Bone marrow (tissue), 2 donors: ENCODE measurements at places on chromosomes 6 and 20.

GRCh38 chr6:240151-240550, 52.1 kb upstream of the DUSP22 start:
- no peak for DNase-seq

GRCh38 chr20:58141971-58142842, 86.2 kb downstream of the ANKRD60 start:
- DNase-seq: no peak

GRCh38 chr20:19205981-19206396, 6.5 kb upstream of the SLC24A3 start:
- DNase-seq: peak; percentile 22

GRCh38 chr6:38591439-38591838, 48.3 kb downstream of the BTBD9 start:
- no peak for DNase-seq

- peak; percentile 43 for DNase-seq
Observed at GRCh38 chr6:149031859-149032598, 285.2 kb downstream of the UST start.

- no peak for DNase-seq
Observed at GRCh38 chr6:4327841-4328240, 192.5 kb upstream of the ECI2 start.

DNA sequence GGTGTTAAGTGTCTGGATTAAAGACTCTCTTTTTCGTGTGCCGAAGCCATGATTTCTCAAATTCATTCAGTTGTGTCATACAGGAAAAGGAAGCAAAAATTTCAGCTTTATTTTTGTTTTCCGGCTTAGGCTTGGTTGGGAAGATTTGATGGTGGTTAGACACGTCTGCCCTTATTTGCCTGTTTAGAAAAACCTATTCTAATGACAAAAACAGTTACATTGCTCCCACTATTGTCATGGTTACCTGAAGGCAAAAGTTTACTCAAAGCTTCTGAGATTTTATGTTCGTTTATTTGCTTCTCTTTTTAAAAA, 982 bp downstream of the DNAJC5 start:
- no peak for DNase-seq

DNA sequence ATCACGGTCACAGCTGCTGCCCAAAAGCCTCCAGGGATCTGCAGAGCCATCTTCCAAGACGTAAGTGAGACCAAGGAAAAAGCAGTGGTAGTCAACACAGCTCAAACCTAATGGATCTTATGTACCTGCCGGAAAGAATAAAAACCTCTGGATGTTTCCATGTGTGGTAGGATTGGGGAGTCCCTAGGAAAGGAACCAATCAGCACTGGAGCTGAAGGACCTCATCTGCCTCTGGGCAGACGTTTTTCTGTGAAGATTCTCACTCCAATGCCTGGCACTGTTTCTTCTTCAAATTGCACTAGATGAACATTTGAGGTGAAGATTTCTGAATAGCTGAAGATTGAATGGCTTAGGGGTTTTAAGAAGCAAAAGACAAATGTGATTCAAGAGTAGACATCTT, at the start of gene HLA-DQB2:
TSS of gene HLA-DQB2 (minus strand) at position 112 of the 400 bp plus-strand sequence. CDS start at position 50, 62 bp downstream.
- no peak for DNase-seq

- no peak for DNase-seq
Observed at GRCh38 chr20:59611286-59611685, 6.9 kb downstream of the PHACTR3 start.

- no peak for DNase-seq
Observed at GRCh38 chr6:111657146-111657545, 51.5 kb upstream of the TRAF3IP2 start.

DNA sequence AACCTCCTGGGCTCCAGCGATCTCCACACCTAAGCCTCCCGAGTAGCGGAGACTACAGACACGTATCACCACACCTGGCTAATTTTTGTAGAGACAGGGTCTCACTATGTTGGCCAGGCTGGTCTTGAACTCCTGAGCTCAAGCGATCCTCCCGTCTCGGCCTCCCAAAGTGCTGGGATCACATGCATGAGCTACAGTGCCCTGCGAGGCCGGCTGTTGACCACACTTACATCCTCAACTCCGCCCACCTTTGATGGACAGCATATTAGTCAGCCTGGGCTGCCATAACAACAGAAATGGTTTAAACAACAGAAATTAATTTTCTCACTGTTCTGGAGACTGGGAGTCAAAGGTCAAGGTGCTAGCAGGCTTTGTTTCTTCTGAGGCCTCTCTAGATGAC, 107.7 kb downstream of the JPH2 start:
- no peak for DNase-seq

GRCh38 chr6:146984251-146984924, 219.8 kb upstream of the STXBP5 start:
- DNase-seq: no peak

- DNase-seq: no peak
Observed at GRCh38 chr6:150531957-150532356, 67.7 kb upstream of the PLEKHG1 start.

DNA sequence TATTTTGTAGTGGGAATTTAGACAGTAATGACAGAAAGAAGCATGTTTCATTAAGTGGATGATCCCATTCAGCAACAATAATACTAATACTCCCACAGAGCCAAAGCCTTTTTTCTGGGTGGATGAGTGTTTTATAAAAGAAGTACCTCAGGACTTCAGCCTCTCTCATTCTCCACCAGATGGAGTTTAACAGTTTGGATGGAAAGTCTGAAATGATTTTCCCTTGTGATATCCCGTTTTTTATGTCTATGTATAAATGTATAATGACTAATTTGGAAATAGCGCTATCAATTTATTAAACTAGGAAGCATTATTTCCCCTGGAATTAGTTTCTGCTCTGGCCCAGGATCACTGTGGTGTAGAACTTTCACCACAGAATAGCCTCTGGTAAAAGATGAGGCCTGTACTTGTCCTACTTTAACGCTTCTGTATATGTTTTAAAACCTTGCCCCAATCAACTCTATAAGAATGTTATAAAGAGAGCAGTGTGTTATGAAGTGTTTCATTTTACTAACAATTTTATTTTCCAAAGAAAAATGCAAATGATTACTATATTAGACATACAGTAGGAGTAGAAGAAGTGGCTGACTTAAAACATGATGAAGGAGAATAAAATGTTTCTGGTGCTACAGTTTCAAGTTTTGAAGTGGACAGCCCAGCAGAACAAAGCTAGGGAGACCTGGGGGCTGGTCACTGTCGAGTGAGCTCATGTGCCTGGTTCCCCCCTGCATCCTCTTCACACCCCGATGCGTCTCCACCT, 135.6 kb downstream of the HIVEP1 start:
- no peak for DNase-seq

GRCh38 chr6:131950767-131951575, at the start of gene CCN2:
TSS of gene CCN2 (minus strand) at chr6:131951372. CDS start at chr6:131951172, 200 bp downstream.
- no peak for DNase-seq

GRCh38 chr6:14818422-14818884, 427.4 kb upstream of the JARID2 start:
- no peak for DNase-seq

- DNase-seq: no peak
Observed at GRCh38 chr20:14838663-14839628, 501.5 kb upstream of the FLRT3 start.

DNA sequence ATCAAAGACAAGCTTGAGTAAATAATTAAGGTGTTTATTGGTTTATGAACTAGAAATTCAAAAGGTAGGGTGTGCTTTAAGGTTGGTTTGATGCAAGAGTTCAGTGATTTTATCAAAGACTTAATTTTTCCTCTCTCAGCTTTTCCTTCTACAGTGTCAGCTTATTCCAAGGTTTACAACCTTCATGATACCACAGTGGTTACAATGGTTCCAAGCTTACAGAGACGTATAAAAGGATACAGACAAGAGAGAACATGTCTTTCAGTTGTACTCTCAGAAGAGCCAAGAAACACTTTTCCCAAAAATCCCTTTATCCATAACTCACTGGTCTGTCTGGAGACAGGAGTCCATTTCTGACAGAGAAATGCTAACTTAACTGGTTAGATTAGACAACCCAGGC, 93.5 kb upstream of the LOC128125822 start:
- no peak for DNase-seq

DNA sequence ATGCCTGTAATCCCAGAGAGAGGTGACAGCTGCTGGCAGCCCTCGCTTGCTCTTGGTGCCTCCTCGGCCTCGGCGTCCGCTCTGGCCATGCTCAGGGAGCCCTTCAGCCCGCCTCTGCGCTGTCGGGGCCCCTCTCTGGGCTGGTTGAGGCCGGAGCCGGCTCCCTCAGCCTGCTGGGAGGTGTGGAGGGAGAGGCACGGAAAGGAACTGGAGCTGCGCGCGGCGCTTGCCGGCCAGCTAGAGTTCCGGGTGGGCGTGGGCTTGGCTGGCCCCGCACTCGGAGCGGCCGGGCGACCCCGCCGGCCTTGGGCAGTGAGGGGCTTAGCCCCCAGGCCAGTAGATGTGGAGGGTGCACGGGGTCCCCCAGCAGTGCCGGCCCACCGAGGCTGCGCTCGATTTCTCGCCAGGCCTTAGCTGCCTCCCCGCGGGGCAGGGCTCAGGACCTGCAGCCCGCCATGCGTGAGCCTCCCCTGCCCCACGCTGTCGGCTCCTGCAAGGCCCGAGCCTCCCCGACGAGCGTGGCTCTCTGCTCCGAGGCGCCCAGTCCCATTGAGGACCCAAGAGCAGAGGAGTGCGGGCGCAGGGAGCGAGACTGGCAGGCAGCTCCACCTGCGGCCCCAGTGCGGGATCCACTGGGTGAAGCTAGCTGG, 34.6 kb downstream of the C6orf52 start:
- DNase-seq: no peak

DNA sequence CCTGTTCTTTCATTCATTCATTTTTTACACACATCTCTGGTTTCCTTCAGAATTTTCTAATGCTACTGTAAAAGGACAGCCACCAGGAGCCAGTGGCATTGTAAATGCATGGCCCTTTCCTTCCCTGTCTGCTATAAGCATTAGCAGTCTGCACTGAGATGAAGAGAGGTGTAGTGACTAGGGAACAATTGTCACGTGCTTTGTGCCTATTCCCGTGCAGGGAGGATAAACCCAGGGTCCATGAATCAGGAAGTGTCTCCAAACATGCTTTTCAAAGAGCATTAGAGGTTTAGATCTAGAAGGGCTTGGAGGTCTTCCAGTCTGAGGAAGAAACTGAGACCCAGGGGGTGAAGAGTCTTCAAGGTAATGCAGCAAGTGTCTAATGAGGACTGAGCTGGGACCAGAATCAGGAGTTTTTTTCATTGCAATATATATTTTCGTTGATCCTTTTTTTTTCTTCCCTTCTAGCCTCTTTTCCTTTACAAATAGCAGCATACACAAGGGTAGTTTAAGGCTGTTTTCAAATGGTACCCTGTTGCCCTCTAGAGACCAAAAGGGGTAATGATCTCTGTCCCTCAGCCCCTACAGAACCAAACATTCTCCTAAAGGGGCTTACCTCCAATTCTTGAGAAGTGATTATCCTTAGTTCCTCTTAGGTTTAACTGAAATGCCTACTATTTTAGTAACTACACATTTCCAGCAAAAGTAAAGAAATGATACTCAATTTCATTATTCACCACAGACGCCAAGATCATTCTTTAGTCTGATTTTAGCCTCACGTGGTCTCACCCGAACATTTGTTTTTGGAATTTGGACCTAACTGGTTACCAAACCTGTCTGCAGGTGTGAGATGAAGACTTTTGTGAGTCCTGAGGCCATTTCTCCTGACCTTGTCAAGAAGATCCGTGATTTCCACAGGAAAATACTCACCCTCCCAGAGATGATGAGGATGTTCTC, 6.6 kb downstream of the TRIM15 start:
- no peak for DNase-seq

DNA sequence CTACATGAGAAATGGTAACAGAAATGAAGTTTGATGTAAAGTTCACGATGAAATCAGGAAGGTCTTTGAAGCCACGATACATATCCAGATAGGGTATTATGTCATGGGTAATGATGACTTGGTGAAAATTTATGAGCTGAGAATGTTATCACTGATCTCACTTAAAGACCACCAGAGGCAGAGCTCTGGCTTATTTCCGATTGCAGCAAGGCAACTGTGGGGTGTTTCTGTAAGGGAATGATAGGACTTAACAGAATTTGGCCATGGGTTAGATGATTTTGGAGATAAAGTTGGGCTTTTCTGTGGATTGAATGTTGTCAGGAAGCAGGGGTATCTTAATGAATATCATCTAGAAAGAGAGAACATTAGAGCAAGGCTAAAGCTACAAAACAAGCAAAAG, 508.4 kb downstream of the HDGFL1 start:
- no peak for DNase-seq

- no peak for DNase-seq
Observed at GRCh38 chr6:168352096-168352495, 32.5 kb upstream of the DACT2 start.

DNA sequence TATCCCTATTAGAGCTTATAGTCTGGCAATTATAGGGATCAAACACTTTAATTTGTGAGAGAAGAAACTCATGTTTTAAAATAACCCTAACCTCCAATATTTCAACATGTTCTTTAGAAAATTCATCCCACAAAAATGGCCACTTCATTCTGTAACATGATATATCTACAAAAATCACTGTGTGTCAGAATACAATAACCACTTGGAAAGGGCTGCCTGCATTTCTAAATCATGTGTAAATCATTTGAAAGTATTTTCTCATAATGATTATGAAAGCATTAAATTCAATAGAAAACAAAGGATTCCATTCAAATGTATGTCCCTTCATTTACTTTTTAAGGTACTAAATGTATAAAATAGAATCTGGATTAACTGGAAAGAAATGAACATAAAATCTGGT, 101.4 kb upstream of the NHSL1 start:
- no peak for DNase-seq

DNA sequence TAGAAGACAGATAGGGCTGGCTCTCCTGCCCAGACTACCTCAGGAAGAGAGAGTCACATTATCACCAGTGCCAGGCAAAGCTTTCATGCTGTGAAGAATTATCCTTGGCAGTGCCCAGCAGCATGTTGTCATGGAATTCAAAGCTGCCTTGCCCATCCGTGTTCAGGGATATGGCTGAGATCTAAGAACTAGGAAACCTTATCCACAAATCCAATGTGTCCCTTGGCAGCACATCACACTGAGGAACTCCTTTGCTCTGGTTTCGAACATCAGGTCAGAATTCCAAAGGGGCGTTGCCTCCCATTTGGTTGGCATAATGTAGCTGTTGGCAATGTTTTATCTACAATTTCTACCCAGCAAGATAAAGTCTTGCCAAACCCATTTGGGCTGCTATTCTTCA, 52.7 kb downstream of the ADGRF1 start:
- no peak for DNase-seq

GRCh38 chr20:19110881-19111460, 101.5 kb upstream of the SLC24A3 start:
- DNase-seq: no peak

DNA sequence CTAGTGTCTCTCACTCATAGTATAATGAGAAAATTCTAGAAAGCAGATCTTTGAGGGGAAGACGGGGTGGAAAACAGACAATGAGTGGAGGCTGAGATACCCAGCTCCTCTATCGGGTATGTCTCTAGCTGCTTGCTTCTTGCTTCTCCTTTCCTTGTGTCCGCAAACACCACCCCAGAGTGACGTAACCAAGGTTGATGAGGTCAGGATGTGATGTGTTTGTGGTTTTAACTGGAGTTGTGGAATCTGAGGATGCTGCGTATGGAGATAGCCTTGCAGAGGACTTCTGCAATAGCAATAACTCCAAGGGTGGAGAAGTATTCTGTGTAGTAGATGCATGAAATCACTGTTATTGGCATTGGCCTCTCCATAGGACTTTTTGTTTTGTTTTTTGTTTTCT, 132.7 kb upstream of the IFNGR1 start:
- peak; percentile 27 for DNase-seq
